ENCODE measurements at places on chromosomes 16 and 17.

GRCh38 chr17:76004750-76005262 lies 4.2 kb downstream of the CDK3 start:
- DNase-seq = no peak

- no peak for DNase-seq
Observed at GRCh38 chr17:78337244-78338109, 22.4 kb downstream of the SOCS3 start.

- DNase-seq = peak; percentile 18
Observed at GRCh38 chr16:85245307-85246172, 133.3 kb upstream of the CIBAR2 start.

- DNase-seq = no peak
Observed at GRCh38 chr17:5121186-5121841, 5.5 kb downstream of the USP6 start.

GRCh38 chr16:1054660-1055556 lies 17.6 kb upstream of the SSTR5 start:
- no peak for DNase-seq

GRCh38 chr16:84752600-84752999 lies 52.8 kb downstream of the USP10 start:
- DNase-seq = no peak

GRCh38 chr17:73934696-73935095 lies 268.8 kb upstream of the RPL38 start:
- no peak for DNase-seq

DNA sequence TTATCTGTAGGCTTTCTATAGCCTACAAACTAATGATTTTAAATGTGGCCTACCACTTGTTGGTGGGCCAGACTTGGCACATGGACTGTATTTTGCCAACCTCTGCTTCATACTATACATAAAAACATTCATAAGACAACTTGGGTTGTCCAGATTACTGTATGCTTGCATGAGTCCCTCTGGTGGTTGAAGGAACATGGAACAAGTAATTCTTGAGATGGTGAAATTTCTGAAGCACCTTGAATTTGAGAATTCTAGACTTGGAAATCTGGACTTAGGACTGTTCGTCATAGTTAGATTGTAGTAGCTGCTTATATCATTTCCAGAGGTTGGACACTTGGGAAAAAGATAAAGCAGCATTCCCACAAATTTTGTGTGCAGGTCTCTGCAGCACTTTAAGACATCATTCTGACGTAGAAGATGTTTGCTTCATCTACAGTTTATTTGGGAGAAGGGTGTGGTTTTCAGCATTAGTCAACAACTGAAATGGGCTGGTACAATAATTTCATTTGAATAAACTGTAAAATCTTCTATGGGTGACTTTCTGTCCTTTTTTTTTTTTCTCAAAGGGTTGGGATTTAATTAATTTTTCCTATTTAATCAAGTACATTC lies 31.2 kb downstream of the NFATC3 start:
- no peak for DNase-seq

- DNase-seq = no peak
Observed at GRCh38 chr17:83136931-83137330, 57.5 kb downstream of the METRNL start.

GRCh38 chr17:75273977-75274708 lies 3.1 kb upstream of the MIF4GD start:
- no peak for DNase-seq

DNA sequence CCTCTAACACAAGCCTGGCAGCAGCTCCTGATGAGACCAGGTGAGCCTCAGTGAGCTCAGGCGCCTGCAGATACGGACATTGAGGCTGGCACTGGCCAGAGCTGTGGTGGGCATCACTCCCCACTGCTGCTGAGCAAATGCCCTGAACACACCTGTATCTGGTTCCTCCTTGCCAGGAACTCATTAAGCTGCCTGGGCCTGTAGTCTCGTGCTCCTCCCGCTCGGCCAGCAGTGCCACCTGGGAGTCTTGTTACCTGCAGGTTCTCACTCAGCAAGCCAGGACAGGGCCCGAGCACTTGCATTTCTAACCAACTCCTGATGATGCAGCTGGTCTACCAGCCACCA lies 13.3 kb downstream of the EIF4A3 start:
- no peak for DNase-seq

DNA sequence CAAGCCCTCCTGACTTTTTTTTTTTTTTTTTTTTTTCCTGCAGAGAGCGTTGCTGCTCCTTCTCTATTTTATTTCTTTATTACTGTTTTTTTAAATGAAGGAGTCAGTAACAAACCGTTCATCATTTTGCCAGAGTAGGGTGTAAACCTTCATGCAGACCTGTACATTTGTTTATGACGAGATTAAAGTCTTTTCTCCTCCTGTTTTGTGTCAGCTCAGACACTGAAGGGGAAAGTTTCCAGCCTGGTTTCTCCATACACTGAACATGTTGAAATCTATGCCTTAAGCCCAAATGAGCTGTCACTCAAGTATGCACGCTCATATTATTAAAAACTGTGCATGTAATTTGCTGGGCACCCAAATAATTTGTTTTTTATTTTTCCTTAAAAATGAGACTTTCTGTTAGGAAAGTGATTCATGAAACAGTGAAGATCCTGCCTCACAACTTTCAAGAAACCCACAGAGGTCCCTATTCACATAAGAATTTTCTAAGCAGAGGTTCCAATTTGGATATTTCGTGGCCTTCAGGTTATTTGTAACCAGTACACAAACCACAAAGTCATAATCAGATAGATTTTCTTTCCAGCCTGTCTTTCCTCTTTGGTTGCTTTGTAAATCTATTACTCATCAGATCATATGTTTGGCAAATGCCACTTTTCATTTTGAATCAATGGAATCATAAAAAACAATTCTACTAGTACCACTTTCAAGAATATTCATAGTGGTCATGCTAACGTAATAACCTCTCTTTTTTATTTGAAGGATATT lies 700.3 kb downstream of the MAF start:
- no peak for DNase-seq

GRCh38 chr17:6660805-6661463 lies 9.4 kb downstream of the C17orf100 start:
- no peak for DNase-seq

GRCh38 chr16:11757671-11758545 lies 15.3 kb upstream of the TXNDC11 start:
- DNase-seq = no peak

GRCh38 chr17:44794851-44795413 lies 35.2 kb downstream of the GJC1 start:
- DNase-seq = no peak

- no peak for DNase-seq
Observed at GRCh38 chr16:73572135-73572828, 524.4 kb upstream of the ZFHX3 start.

DNA sequence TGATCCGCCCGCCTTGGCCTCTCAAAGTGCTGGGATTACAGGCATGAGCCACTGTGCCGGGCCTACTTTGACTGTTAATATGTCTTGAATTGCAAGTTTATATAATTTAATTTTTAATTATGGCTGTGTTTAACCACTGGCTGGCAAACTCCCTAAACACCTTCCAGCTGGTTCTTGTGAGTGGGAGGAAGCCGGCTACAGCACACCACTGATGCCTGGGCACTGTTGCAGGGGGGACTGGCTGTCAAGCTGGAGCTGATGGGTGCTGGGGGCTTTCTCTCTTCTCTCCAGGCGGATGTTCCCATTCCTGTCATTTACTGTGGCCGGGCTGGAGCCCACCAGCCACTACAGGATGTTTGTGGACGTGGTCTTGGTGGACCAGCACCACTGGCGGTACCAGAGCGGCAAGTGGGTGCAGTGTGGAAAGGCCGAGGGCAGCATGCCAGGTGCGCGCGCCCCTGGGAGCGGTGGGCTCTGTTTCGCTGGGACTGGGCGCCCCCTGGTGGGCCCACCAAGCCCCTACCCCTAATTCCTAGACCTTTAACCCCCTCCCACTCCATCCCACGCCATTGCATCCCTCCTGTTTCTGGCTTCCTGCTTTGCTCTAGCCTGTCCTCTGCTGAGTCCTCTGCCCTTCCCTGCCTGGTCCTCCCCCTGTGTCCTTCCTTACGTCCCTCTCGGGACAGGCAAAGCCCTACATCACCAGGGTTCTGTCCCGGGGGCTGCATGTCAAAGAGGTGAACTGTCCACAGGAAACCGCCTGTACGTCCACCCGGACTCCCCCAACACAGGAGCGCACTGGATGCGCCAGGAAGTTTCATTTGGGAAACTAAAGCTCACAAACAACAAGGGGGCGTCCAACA lies 9.5 kb downstream of the TBX21 start:
- no peak for DNase-seq

DNA sequence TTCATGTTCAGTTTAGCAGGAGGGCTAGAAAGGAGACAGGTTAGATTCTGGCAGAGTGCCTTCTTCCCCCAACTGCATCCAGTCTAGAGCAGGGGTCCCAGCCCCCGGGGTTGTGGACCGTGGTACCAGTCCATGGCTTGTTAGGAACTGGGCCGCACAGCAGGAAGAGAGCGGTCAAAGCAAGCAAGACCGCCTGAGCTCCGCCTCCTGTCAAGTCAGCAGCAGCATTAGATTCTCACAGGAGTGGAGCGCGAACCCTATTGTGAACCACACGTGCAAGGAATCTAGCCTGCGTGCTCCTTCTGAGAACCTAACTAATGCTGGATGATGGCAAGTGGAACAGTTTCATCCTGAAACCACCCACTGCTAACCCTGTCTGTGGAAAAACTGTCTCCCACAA lies 95.0 kb downstream of the HIC1 start:
- no peak for DNase-seq

DNA sequence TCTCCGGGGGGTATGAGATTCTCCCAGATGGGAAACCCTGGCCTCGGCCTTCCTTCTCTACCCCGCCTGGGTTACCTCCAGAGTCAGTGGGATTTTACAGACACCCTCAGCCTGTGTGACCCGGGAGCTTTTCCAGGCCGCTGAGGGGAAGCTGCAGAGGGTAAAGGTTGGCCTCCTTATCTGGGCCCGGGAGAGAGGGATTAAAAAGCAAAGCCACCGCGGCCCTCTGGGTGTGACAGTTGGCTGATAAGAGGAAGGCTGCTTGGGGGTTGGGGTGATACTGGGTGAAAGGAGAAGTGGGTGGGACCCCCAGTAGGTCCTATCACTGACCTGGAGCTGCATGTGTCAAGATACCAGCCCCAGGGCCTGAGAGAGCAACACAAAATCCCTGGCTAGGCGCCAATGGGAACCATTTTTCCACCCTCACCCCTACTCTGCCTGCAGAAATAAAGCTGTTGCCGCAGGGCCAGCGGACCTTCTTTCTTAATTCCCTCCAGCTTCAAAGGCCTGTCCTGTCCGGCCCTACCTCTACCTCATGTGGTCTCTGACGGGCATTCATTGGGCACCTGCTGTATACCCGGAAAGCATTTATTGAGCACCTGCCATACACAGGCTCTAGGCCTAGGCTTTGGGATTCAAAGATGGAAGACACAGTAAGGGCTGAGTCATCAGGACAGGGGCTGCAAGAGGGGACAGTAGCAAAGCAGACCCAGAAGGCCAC lies 77.6 kb upstream of the GSE1 start:
- no peak for DNase-seq

- no peak for DNase-seq
Observed at GRCh38 chr17:20999044-20999573, 43.7 kb downstream of the USP22 start.

GRCh38 chr17:32623196-32623595 lies 136.4 kb downstream of the CDK5R1 start:
- DNase-seq = no peak

- DNase-seq = no peak
Observed at GRCh38 chr16:19842426-19843157, 42.1 kb downstream of the GPRC5B start.

DNA sequence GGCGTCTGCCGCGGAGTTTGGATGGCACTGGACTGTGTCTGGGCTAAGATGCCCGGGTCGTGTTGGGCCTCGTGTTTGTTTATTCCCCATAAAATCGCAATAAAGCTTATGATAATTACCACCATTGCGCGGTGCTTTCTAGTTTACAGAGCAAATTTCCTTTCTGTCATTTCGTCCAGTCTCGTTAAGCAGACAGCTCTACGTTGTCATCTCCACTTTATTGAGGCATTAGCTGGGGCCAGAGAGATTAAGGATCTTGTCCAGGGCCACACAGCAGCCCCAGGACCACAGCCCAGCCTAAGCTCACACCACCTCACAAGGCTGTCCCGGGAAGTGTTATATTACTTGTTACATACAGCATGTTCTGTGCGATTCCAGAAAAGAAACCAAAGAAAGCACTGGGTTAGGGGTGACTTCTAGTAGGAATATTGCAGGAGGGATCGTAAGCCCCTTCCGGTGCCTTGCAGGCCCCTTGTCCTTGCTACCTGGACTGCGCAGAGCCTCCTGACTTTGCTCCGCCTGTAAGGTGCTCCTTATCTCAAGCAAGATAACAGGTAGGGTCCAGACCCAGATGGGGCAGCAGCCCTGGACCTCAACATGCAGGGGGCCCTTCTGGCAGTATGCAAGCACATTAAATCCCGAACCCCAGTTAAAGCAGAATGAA lies 6.3 kb downstream of the NOS2 start:
- no peak for DNase-seq

GRCh38 chr16:21167360-21167759 lies 8.9 kb downstream of the LDAF1 start:
- no peak for DNase-seq

GRCh38 chr17:29713626-29714025 lies 90.9 kb upstream of the CORO6 start:
- no peak for DNase-seq

- no peak for DNase-seq
Observed at GRCh38 chr17:3594051-3594800, 15.0 kb downstream of the TRPV1 start.

- no peak for DNase-seq
Observed at GRCh38 chr16:85258166-85258565, 145.9 kb upstream of the CIBAR2 start.

DNA sequence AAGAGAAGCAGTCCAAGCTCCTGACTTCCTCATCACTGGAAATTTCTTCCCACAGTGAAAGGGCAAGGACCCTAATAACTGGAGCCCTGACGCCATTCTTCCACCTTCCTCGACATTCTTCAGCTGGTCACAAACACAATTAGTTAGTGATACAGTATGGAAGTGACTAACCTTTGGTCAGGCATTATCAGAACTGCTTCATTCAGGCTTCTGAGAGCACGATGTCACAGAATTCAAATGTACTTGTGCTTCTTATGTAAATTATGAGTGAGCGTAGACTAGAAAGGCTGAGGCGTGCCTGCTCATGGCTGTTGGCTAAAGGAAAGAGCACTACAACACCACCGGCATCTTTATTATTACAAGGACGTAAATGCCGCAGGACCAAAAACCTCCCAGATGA lies 302.9 kb upstream of the AXIN2 start:
- DNase-seq = no peak

GRCh38 chr17:4443476-4443875 lies 9.7 kb downstream of the SPNS3 start:
- no peak for DNase-seq

GRCh38 chr16:11353158-11353557 lies 7.9 kb downstream of the RMI2 start:
- DNase-seq = no peak

All from stimulated activated CD4-positive, alpha-beta T cell treated with anti-CD3 and anti-CD28 coated beads, Interleukin-1b, Interleukin-23, amount 100 ng/mL, for 24 hours (primary cell).